Activated naive CD8-positive, alpha-beta T cell treated with anti-CD3 and anti-CD28 coated beads, Interleukin-2, amount 10 ng/mL, durations not matched to agents 7 days and 5 days (primary cell): ENCODE measurements at places on chromosomes 4 and X. TPM values are rescaled to one million over a fixed set of nuclear protein-coding genes. Genes with fewer than 3 reads are reported as not detected.

Gene POLN
- total RNA-seq, result 3.2 TPM

DNA sequence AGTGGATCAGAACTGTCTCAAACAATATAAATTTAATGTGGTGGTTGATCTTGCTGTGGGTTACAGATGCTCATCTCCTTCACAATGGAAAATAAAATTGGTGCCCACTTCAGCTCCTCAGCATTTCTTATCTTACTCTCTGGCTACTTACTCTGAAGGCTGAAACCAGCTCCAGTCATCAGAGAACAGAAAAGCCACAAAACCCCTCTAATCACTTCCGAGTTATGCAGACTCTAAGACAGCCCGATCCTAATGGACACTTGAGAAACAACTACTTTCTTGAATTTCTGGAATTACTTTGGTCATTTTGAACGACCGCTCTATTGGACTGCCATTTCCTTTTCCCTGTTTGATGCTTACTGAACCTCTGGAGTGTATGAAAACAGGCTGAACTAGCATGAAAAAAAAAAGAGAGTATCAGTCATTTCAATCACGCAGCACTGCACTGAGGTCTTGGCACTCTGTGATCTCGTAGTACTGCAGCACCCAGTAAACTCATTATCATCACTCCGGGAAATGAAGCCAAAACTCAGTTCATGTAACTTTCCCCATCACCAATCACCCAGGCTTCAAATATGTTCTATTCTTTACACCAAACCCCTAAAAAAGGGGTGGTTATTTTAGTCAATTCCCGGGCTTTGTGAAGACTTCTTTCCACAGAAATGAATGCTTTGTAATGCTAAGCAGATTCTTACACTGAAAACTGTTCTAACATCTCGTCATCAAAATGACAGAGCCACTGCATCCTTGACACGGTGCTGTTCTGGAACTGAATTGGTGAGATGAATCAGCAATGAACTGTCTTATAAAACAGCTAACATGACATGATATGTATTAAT is 54.5 kb downstream of the TSPAN5 start:
- H3K36me3 ChIP-seq, result peaks cover 42% of the 10 kb centered on the region
- peaks cover 34% of the 10 kb centered on the region for H3K4me1 ChIP-seq
- no peaks in the 10 kb centered on the region for H3K27me3 ChIP-seq
- H3K27ac ChIP-seq, result no peak overlapping the region
- no peak for DNase-seq

GRCh38 chr4:60800701-60801100 is 399.4 kb upstream of the ADGRL3 start:
- H3K4me3 ChIP-seq, result no peak overlapping the region
- H3K27me3 ChIP-seq, result no peaks in the 10 kb centered on the region
- H3K36me3 ChIP-seq, result no peaks in the 10 kb centered on the region
- no peak overlapping the region for H3K27ac ChIP-seq

GRCh38 chrX:137194164-137194563 is 160.4 kb upstream of the GPR101 start:
- H3K4me1 ChIP-seq, result no peaks in the 10 kb centered on the region
- DNase-seq, result no peak
- no peaks in the 10 kb centered on the region for H3K27me3 ChIP-seq
- H3K4me3 ChIP-seq, result no peak overlapping the region
- H3K27ac ChIP-seq, result no peak overlapping the region
- no peaks in the 10 kb centered on the region for H3K36me3 ChIP-seq

DNA sequence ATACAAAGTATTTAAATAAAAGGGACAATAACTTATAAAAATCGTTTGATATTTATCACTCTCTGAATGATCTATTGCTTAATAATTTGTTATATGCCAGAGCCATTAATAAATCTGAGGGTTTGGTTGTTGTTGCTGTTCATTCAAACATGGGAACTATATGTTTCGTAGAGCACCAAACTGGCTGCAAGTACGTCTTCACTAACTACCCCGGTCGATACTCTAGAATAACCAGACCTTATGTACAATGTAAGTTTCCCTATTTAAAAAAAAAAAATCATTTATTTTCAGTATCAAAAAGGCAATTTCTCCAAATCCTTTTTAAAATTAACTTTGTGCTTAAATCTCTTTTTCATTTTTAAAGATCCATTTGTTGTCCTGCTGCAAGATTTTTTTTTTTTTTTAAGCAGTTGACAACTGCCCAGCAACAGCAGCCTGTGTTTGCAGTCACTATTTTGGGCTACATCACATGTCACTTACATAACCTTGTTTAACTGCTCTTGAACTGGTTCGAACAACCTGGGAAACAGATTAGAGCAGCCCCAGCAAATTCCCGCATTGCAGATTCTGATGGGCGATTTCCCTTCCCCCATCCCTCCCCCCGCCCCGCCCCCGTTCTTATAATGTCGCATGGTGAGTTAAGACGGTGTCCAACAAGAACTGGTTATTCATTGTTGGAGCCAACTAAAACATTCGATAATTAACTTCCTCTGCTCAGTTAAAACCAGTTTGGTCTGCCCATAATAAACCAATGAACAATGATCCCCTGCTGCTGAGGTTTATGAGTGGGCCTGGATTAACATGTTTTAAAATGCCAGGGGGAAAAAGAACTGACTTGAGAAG is 238.9 kb downstream of the NR3C2 start:
- H3K27ac ChIP-seq, result no peak overlapping the region
- H3K4me1 ChIP-seq, result peaks cover 4% of the 10 kb centered on the region
- peaks cover 3% of the 10 kb centered on the region for H3K36me3 ChIP-seq
- no peak overlapping the region for H3K4me3 ChIP-seq
- no peak for DNase-seq

- no peak for DNase-seq
- H3K27ac ChIP-seq, result no peak overlapping the region
- H3K4me1 ChIP-seq, result peaks cover 2% of the 10 kb centered on the region
- no peaks in the 10 kb centered on the region for H3K27me3 ChIP-seq
- no peak overlapping the region for H3K4me3 ChIP-seq
Observed at GRCh38 chrX:39381422-39381821, 580.2 kb downstream of the MID1IP1 start.
